Breast epithelium (tissue), 4 donors: ENCODE measurements at places on chromosomes 12 and 14. TPM values are rescaled to one million over a fixed set of nuclear protein-coding genes. Genes with fewer than 3 reads are reported as not detected.

Gene HOXC4
- total RNA-seq: 2.3 TPM

Gene SIX4
- 5.2 TPM for total RNA-seq

Gene COX8C
- total RNA-seq: not detected

Gene TAS2R13
- 3.5 TPM for total RNA-seq

Gene PRB2
- total RNA-seq: not detected

Gene SYNDIG1L
- 1.0 TPM for total RNA-seq

Gene PRIMA1
- 0.98 TPM for total RNA-seq

- no peaks in the 10 kb centered on the region for H3K36me3 ChIP-seq
- peaks cover 9% of the 10 kb centered on the region for H3K4me1 ChIP-seq
- H3K27me3 ChIP-seq: no peaks in the 10 kb centered on the region
Measured at GRCh38 chr14:63438065-63438757, 105.0 kb downstream of the PPP2R5E start.

DNA sequence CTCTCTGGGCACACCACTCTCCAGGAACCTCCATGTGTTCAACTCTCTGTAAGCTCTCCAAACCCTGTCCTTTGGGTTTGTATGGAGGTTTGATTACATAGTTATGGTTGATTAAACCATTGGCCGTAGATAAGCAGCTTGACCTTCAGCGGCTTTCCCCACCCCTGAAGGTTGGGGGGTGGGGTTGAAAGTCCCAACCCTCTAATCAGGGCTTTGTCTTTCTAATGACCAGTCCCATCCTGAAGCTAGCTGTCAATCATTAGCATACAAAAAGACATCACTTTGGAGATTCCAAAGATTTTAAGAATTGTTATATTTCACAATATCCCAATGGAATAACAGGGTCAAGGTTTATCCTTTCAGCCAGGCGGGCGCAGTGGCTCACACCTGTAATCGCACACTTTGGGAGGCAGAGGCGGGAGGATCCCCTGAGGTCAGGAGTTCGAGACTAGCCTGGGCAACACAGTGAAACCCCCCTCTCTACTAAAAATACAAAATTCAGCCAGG lies 8.4 kb downstream of the FAM186A start:
- H3K4me3 ChIP-seq: no peak overlapping the region
- no peaks in the 10 kb centered on the region for H3K27me3 ChIP-seq
- no peak for DNase-seq
- H3K27ac ChIP-seq: no peak overlapping the region
- no peaks in the 10 kb centered on the region for H3K36me3 ChIP-seq

DNA sequence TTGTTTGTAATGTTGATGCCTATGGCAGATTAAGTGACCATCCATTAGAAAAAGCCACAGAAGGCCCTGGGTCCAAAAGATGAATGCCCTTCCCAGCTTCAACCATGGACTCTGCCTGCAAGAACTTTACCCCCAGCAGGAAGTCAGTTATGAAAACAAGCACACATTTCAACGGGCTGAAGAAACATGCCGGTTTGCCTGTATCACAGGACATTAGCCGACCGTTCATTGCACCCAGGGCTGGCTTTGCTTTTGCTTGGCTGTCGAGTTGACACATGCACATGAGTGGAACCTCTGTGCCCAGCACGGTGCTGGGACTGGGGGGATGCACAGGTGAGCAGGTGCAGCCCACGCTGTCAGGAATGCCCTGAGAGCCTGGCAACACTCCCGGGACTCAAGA lies 1087.0 kb downstream of the BCL11B start:
- H3K4me1 ChIP-seq: no peaks in the 10 kb centered on the region
- H3K4me3 ChIP-seq: no peak overlapping the region
- peaks cover 4% of the 10 kb centered on the region for H3K27me3 ChIP-seq
- H3K27ac ChIP-seq: no peak overlapping the region
- DNase-seq: no peak
- H3K36me3 ChIP-seq: no peaks in the 10 kb centered on the region

DNA sequence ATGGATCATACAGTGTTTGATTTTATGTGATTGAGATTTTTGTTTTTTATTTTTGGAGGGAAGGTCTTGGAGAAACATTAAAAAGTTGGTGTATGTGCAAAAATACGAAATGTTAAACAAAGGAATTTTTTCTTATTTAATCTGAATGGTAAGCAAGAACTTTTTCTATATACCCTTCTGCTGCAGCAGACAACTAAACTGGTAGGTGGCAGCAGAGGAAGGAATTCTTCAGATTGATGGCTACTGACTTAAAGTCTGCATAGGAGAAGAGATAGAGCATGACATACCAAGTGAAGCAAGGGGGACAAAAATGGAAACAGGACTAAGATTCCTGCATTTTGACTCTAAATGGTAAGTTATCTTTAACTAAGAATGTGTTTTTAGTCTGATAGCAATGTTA lies 42.0 kb upstream of the A2ML1 start:
- H3K27me3 ChIP-seq: no peaks in the 10 kb centered on the region
- no peaks in the 10 kb centered on the region for H3K4me1 ChIP-seq
- no peak overlapping the region for H3K4me3 ChIP-seq
- no peak for DNase-seq

DNA sequence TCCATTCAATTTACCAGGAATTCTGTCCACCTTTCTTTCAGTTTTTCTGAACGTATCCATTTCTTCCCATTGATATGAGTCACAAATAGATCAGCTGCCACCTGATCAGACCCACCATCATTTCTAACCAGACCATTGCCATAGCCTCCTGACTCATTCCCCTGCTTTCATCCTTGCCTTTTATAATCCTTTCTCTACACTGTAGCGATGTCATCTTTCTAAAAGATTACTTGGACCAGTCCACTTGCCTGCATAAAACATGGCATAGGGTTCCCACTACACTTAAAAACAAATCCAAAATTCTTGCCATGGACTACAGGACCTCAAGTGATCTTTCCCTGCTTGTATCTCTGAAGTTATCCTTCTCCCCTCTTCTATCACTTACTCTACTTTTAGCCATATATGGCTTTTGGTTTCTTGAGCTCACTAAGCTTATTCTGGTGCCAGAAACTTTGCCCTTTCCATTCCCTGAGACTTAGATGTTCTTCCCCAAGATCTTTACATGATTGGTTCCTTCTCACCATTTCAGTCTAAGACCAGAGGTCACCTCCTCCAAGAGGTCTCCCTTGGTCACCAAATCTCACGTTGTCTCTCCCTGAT lies 149.5 kb upstream of the KRR1 start:
- no peak overlapping the region for H3K27ac ChIP-seq
- no peaks in the 10 kb centered on the region for H3K27me3 ChIP-seq
- no peaks in the 10 kb centered on the region for H3K36me3 ChIP-seq

DNA sequence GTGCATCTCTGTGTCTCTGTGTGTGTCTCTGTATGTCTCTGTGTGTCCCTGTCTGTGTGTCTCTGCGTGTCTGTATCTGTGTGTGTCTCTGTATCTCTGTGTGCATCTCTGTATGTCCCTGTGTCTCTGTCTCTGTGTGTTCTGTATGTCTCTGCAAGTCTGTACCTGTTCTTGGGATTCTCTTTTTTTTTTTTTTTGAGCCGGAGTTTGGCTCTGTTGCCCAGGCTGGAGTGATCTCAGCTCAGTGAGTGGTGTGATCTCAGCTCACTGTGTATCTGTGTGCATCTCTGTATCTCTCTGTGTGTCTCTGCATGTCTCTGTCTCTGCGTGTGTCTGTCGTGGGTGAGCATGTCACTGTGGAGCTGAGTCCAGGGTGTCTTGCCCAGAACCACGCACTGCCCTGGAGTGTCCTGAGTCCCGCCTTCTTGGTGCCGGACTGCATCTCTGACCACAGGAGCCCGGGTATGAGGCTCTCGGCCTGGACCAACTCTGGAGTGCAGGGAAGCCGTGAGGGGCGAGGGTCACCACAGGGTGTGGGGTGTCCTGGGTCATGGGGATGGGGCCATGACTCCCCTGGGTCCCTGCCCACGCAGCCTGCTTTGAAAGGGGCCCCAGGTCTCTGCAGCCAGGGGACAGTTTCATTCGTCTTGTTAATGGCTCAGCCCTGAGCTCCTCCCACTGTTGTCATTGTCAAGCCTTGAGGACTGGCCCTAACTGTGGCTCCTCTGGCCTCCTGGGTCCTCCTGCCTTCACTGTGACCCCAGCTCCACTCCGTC lies 11.8 kb downstream of the MYL2 start:
- H3K36me3 ChIP-seq: no peaks in the 10 kb centered on the region
- H3K4me3 ChIP-seq: no peak overlapping the region
- no peak overlapping the region for H3K27ac ChIP-seq
- H3K27me3 ChIP-seq: no peaks in the 10 kb centered on the region

DNA sequence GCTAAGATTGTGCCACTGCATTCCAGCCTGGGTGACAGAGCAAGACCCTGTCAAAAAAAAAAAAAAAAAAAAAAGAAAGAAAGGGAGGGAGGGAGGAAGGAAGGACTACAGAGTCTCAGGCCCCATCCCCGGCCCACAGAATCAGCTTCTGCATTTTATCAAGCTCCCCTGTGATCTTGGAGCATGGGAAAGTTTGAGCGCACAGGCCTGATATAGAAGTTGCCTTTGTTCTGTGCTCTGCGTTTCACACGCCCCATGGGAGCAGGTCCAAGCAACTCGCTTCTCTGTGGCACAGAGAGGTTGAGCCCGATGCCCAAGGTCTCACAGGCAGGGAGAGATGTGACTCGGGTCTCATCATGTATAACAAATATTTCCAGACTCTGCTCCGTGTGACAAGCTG lies 101.8 kb downstream of the PHETA1 start:
- no peaks in the 10 kb centered on the region for H3K36me3 ChIP-seq
- no peak overlapping the region for H3K4me3 ChIP-seq
- H3K4me1 ChIP-seq: no peaks in the 10 kb centered on the region
- peaks cover 26% of the 10 kb centered on the region for H3K27me3 ChIP-seq

DNA sequence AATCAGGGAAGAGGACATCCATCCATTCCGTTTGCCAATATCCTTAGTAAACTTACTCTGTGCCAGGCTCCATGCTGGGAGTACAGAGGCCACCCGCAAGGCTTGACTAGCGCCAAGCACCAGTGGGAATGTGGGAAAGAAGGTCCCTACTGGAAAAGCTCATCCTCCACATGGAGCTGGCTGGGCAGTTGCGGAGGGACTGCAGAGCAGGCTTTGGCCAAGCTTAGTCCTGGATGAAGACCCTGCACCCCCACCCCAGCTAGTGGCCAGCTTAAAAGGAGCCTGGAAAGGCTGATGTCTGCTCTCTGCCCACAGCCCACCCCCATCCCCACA lies 22.4 kb upstream of the EIF2B2 start:
- no peak for DNase-seq
- peak overlapping the region; percentile 42 for H3K27ac ChIP-seq
- peaks cover 10% of the 10 kb centered on the region for H3K4me1 ChIP-seq
- H3K4me3 ChIP-seq: no peak overlapping the region
- no peaks in the 10 kb centered on the region for H3K27me3 ChIP-seq

DNA sequence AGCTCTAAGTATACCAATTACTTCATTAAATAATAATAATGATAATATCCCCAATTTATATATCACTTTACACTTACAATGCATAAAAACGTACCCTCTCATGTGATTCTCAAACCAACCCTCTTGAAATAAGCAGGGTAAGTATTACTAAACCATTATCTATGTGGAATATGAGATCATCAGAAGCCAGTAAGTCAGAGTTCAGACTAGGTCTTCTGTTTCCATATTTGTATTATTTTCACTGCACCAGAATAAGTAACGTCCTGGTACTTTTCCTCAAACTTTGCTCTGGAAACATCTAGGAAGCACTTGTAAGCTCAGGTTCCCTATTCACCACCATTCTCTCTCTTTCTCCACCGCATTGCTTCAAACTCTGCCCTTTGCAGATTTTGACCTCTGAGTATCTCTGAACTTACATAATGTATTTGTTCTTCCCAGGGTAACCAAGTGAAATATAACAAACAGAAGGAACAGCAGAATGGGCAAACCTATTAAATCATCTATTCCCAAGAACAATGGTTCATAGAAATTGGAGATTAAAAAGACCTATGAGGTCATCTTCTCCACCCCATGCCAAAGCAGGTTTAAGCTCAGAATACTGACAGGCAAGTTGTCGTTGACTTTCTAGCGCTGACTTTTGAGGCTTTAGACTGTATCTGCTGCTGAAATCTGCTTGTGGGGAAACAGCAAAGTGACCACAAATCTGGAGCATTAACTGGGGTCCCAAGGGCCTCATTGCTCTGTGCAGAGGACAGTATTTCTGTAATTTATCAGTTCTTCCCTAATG lies 161.3 kb upstream of the FAR2 start:
- DNase-seq: no peak
- H3K4me3 ChIP-seq: no peak overlapping the region
- no peaks in the 10 kb centered on the region for H3K27me3 ChIP-seq
- no peaks in the 10 kb centered on the region for H3K36me3 ChIP-seq
- H3K27ac ChIP-seq: no peak overlapping the region

GRCh38 chr14:29217813-29218450 lies 451.3 kb downstream of the FOXG1 start:
- no peaks in the 10 kb centered on the region for H3K27me3 ChIP-seq
- H3K4me3 ChIP-seq: no peak overlapping the region
- no peak for DNase-seq
- H3K27ac ChIP-seq: peak overlapping the region; percentile 29
- no peaks in the 10 kb centered on the region for H3K36me3 ChIP-seq
- no peaks in the 10 kb centered on the region for H3K4me1 ChIP-seq
